ENCODE measurements at places on chromosomes 2 and 18.

DNA sequence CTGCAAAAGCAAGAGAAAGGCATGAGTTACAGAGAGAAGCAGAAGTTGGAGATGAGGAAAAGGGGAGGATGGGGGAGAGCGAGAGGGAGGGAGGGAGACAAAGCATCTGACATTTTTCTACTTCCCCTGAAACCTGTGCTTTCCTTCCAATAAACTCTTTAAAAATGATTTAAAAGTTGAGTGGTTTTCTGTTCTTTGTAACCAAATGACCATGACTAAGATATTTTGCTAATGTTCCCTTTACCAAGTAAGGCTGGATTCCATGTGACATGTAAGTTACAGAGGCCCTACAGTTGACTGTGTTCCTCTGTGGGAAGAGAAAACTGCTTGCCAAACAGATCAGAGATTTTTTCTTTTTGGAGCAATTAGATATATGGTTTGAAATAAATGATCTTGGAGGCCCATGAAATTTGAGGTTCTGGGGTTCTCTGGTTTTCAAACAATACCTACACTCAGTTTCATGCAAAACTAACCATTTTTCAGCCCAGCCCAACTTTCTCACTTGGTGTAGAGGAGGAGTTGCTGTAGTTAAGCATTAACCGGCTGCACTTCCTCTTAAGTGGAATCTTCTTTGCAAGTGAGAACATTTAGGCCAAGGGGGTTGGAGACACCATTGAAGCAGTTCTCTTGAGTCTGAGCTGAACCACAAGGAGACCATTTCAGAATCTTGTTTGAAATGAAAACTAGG, 34.5 kb downstream of the INSIG2 start:
- DNase-seq: no peak

- DNase-seq: no peak
These were observed 24.3 kb downstream of the TRAPPC12 start for GRCh38 chr2:3403587-3404334.

- no peak for DNase-seq
These were observed 143.1 kb downstream of the CMPK2 start for GRCh38 chr2:6722574-6722973.

DNA sequence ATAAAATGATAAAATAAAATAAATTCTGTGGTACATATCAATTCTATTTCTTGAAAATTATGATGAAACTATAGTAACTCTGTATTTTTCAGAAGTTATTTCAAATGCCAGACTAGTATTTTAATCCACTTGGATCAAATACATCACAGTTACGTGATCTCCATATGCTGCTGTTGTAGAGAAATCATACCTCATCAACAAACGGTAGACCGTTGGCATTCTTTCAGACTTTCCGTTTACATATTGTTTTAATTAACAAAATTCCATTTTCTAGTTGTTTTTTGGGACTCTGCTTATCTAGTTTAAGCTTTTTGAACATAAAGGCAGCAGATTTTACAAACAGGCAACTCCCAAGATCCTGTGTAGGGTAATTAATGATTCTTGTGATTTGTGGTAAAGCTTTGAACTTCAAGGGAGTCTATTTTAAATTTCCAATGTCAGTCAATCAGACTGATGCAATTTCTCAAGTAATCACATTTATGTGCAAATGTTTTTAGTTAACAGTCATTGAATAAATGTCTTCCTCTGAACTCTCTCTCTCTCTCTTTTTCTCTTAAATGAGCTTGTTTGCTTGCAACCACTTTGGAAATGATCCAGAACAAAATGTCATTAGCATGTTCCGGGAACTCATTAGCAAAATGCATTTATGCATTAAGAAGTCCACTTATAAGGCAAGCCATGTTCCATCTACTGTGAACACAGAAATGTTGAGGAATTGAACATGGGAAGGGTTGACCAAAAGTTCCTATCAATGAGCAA, 31.8 kb downstream of the NYAP2 start:
- no peak for DNase-seq

DNA sequence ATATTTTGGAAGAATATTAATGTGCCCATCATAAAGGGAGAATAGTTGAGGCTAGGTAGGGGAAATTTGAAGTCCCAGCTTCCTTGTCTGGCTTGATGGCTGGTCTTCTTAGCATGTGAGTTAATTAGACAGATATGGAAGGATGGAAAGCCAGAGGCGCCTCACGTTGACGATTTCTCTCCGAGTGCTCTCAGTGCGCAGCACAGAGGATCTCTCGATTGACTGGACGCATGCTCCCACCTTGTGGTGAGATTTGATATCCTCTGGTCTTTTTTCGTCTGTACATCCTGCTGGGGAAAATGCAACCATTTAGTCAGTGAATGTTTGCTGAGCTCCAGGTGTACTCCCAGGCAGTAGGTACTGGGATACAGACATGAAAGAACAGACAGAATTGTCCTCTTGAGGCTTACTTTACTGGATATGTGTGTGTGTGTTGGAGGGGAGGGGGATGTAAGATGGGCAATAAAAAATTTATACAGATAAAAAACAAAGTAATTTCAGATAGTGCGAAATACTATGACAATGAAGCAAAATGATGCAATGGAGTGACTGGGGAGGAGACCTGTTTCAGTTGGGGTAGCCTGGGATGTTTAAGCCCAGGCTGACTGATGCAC, 66.9 kb upstream of the ZNG1B start:
- peak; percentile 60 for DNase-seq

DNA sequence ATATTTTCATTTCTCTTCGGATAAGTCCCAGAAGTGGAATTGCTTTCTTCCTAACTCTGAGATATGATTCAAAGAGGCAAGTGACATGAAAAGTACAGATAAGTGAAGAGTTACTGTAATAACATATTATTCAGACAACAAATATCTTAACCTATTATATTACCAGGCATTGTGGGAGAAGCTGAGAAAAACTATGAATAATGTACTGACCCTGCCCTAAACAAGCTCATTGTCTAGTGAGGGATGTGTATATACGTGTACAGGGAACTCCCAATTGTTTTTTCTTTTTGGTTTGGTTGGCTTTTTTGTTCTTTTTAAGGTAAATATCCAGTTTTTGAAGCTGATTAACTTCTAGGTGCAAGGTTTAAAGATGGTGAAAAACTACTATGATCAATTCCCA, 26.5 kb downstream of the NCKAP1 start:
- no peak for DNase-seq

DNA sequence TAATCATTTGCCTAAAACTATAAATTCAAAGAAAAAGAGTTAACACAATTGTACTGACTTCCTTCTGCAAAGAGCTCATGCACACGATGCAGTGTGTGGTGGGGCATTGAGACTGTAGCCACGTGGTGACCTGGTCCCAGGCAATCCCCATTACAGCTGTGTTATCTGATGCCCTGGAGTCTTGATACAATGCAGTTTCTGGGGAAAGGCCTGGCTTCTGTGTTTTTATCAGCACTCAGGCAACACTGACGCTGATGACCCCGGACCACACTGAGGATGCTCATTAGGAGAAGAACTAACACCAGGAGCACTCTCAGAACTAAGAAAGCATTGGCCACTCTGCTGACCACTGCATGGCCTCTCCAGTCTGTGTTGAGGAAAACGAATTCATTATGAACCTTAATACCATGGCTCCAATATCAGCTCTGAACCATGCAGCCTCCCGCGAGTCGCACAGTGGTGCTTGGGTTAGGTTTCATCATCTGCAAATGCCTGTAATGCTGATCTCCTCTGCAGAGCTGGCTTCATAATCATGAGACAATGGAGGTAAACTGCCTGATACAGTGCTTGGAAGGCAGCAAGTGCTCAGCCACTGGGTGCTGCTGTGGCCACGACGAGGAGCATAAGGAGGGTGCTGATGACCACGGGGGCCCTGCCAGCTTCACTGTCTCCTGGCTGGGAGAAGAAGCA, 218.5 kb downstream of the MYT1L start:
- no peak for DNase-seq

- no peak for DNase-seq
These were observed 117.3 kb downstream of the DPP4 start for GRCh38 chr2:161956738-161957137.

DNA sequence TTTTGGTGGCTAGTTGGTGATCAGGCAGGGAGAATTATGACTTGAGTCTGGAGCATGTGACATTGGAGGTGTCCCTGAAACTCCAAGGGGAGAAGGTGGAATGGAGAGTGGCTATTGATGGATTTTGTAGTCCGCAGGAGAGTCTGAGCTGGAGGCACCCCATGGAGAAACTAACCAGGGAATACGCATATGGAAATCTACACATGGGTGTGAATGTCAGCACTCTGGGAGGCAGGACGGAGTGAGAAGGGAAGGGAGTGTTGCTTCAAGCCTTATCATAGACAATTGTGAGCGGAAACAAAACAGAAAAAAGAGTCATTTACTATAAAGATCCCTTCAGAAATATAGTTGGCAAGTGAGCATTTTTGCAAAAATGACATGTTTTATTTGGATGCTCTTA, 667 bp upstream of the SCYGR4 start:
- DNase-seq: no peak

DNA sequence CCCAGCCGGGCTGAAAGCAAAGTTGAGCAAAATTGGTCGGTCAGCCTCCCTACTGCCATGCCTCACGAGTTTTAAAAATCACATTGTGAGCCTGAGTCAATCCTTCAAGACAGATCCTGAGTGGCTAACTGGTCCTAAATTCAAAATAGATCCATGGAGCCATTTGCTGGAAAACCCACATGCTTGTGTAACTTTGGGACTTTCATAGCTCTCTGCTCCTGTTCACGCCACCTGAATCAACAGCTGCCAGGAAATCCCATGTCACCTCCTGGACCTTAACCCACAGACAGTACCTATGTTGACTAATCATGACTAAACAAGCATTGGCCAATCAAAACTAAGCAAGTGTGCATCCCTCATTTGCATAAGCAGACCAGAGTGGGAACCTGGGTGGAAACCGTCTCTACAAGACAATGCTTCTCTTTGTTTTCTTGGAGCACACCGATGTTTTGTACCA, 42.8 kb upstream of the LDLRAD4 start:
- DNase-seq: no peak

DNA sequence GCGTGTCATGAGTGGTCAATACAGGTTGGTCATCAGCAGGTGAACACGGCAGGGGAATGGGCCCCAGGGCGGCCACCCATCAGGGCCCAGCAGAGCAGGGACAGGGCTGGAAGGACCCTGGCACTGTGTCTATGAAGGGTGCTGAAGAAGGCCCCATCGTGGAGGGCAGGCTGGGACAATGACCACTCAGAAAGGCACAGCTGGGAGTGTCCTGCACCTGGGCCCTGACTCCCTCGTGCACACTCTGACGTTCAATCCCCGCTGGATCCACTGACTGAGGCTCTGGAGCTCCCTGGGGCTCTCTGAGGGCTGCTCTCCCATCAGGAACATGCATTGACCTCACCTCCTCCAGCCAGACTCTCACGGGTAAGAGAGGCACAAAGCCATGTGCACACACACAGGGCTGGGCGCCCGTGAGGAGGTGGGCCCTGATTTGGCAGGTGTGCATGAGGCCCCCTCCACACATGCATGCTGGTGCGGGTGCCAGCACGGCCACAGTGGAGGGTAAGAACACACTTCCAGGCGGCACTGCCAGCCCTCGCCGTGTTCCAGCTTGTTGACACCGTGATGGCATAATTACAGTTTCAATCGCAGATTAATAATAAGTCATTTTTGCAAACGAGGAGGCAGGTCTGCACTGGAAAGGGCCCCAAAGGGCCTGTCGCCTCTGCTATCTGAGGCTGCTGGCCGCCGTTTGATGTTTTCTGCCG, 58.5 kb downstream of the SMAD7 start:
- DNase-seq: no peak

GRCh38 chr18:10215446-10215845, 239.0 kb upstream of the APCDD1 start:
- no peak for DNase-seq

DNA sequence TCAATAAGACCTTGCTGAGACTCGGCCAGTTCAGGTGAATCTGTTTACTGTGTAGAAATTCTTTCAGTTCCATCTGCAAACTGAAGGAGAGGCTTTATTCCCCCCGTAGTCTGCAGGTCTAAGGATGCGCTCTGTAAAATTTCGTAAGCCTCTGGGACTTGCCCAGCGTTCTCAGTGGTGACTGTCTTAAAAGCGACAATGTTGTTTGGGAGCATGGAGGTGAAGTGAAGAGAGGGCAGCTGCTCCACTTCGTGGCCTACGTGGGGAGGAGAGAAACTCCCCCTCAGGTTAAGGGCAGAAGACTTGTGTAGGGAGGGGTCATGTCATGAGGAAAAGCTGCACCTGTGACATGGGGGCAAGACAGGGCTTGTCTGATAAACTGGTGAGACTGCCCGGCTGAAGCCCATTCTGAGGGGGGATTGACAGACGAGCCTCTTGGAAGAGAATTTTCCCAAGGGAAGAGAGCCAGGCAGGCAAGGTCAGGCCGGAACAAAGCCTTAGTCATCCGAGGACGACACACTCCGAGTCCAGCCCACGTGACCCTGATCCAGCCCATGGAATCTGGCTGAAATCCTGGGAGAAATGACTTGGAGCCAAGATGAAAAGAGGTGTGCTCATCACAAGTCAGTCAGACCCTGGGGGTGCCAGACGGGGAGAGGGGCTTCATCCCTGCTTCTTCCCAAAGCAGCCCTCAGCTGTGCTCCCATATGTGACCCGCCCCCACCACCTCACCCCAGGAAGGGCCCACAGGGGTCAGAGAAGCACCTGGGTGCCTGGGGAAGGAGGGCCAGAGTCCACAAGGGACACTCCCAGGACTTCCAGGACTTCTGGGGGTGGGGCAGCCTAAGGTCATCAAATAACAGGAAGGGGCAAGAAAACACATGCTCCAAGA, 88.5 kb upstream of the SH3BP4 start:
- DNase-seq: no peak

DNA sequence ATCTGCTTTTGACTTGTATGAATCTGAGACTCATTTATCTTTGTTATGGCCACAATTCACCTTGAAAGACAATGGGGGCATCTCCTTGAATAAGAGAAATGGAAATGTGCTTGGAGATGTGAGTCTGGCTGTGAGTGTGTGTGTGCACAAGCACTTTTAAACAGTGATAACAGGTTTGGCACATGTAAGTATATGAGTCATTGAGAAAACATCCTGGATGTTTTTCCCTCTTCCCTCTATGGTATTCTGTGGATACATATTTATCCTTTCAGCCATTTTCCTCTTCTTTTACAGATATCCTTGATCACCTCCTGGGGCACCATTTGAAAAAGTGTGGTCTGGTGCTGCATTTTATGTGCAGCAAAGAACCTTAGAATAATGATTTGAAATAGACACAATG, 317.3 kb upstream of the THUMPD2 start:
- no peak for DNase-seq

- no peak for DNase-seq
These were observed 15.0 kb upstream of the FMNL2 start for GRCh38 chr2:152319822-152320570.

DNA sequence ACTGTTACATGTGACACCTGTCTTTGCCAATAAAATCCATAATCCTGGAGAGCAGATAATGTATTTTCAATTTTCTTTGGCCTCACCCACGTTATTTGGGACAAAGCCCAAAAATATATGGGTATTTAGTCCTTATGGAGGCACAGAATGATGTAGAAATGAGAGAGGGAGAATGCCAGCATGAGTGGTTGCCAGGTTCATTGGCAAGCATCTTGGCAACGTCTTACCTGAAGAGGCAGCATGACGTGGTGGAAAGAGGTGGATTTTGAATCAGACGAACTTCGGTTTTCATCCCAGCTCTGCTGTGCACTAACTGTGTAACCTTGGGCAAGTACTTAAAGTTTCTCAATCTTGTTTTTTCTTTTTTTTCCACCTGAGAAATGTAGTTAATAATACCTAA, 969.6 kb upstream of the PIK3C3 start:
- no peak for DNase-seq

GRCh38 chr18:70149156-70149555, 56.3 kb downstream of the RTTN start:
- no peak for DNase-seq

GRCh38 chr2:82852787-82853186, 1606.3 kb downstream of the SUCLG1 start:
- DNase-seq: no peak

Measured in activated CD4-positive, alpha-beta T cell treated with anti-CD3 and anti-CD28 coated beads, Interleukin-2, amount 50 U/mL, for 4 hours (primary cell).